Transverse colon (tissue), 4 donors: ENCODE measurements at places on chromosomes 1 and 21. TPM values are rescaled to one million over a fixed set of nuclear protein-coding genes. Genes with fewer than 3 reads are reported as not detected.

- DNase-seq: no peak
Observed at GRCh38 chr21:28604946-28605537, 387.6 kb downstream of the LTN1 start.

- DNase-seq: no peak
Observed at GRCh38 chr1:61227857-61228550, 145.6 kb downstream of the NFIA start.

- DNase-seq: no peak
Observed at GRCh38 chr1:116834595-116834994, 75.1 kb upstream of the PTGFRN start.

DNA sequence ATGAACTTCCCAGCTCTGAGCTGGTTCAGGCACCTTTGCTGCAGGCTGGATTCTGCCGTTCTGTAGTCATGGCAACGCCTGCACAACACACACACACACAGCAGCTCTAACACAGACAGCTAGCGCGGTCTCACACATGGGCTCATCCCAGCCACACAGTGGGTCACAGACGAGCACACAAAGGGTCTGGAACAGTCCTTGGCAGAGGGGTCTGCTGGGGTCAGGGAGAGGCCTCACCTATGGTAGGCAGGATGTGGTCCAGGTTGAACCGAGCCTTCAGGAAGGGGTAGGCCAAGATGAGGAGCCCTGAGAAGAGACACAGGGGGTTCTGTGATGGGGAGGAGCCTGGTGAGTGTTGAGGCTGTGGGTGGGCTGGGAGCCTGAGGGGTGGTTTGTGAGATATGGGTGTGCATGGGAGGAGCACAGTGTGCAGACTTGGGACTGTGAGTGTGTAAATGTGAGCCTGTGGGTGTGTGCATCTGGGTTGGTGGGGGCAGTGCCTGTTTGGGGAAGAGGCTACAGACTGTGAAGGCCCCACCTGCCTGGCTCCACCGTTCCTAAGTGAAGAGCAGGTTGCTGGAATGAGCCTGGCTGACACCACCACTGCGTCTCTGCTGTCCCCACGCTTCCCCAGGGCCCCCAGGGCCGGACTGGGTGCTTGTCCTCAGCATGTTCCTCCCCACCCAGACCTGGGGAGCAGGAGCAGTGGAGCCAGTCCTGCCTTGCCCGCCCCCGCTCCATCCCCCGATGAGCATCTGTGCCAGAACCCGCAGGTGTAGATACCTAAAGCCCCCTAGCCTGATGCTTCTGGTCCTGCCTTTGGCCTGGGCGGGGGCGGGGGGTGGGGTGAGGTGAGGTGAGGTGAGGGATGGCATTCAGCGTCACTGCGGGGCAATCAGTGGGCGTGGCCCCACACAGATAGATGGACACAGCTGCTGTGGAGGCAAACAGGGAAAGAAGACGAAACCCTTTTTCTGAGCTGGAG lies 1.5 kb downstream of the KNCN start:
- no peak for DNase-seq

DNA sequence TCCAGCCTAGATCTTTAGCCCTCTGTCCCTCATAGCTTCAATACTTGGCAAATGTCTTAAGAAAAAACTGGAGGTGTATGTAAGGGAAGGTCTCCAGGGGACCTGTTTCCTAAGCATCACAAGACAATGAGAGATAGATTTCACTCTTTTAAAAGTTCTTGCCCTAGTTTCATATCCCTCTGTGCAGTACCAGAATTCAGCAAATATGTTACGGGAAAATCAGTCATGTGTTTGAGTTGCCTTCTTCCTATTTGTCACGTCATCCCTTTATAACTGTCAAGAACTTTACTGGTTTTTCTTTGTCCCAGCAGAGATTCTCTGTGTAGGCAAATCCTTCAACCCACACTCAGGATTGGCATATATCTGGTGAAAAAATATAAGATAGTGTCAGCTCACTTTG lies 32.3 kb downstream of the DNASE2B start:
- DNase-seq: no peak

The CFHR2 gene
- not detected for total RNA-seq

The ITLN2 gene
- total RNA-seq: not detected

The ABCA4 gene
- 0.16 TPM for total RNA-seq

The SSR2 gene
- 92.1 TPM for total RNA-seq

The WLS gene
- 91.7 TPM for total RNA-seq
